ENCODE measurements at places on chromosomes 3 and 15. TPM values are rescaled to one million over a fixed set of nuclear protein-coding genes. Genes with fewer than 3 reads are reported as not detected.

DNA sequence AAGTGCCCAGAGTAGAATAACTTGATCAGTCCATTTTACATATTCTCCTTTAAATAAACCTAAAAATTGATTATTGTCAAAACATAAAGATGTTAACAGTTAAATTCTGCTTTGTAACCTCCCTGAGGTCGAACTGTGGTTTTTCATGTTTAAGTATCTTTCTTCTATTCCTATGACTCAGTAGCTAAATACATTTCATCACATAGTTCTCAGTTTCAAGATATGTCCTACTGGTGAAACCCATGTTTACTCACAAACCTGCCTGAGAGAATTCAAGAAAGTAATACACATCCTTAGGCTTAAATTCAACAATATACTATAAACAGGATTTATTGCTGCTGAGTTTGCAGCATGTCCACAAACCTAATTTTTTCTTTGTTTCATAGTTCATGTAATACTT, 692.9 kb downstream of the ZPLD1 start:
- DNase-seq, result no peak
- no peaks in the 10 kb centered on the region for H3K27me3 ChIP-seq
- H3K4me1 ChIP-seq, result no peaks in the 10 kb centered on the region
- H3K27ac ChIP-seq, result no peak overlapping the region
- H3K4me3 ChIP-seq, result no peak overlapping the region

- H3K27ac ChIP-seq, result no peak overlapping the region
- DNase-seq, result no peak
- H3K4me3 ChIP-seq, result no peak overlapping the region
- no peaks in the 10 kb centered on the region for H3K4me1 ChIP-seq
- peaks cover 10% of the 10 kb centered on the region for H3K36me3 ChIP-seq
- no peaks in the 10 kb centered on the region for H3K27me3 ChIP-seq
Observed at GRCh38 chr3:183984127-183984740, 33.5 kb downstream of the ABCC5 start.

The BNC1 gene
- total RNA-seq, result not detected

The SLCO3A1 gene
- 4.8 TPM for total RNA-seq

DNA sequence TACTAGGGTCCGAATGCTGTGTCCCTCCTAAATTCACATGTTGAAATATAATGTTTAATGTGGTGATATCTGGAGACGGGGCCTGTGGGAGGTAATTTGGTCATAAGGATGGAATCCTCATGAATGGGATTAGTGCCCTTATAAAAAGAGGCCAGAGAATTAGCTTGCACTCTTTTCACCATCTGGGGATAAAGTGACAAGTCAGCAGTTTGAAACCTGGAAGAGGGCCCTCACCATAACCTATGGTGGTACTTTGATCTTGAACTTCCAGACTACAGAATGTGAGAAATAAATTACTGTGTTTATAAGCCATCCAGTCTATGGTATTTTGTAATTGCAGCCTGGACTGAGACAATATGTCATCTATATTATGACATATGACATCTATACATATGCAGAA, 132.1 kb downstream of the ISL2 start:
- peaks cover 61% of the 10 kb centered on the region for H3K36me3 ChIP-seq
- no peak overlapping the region for H3K4me3 ChIP-seq
- DNase-seq, result no peak
- no peaks in the 10 kb centered on the region for H3K4me1 ChIP-seq

- no peaks in the 10 kb centered on the region for H3K4me1 ChIP-seq
- H3K36me3 ChIP-seq, result no peaks in the 10 kb centered on the region
- H3K4me3 ChIP-seq, result no peak overlapping the region
Observed at GRCh38 chr15:29570121-29570947, 251.9 kb downstream of the TJP1 start.

DNA sequence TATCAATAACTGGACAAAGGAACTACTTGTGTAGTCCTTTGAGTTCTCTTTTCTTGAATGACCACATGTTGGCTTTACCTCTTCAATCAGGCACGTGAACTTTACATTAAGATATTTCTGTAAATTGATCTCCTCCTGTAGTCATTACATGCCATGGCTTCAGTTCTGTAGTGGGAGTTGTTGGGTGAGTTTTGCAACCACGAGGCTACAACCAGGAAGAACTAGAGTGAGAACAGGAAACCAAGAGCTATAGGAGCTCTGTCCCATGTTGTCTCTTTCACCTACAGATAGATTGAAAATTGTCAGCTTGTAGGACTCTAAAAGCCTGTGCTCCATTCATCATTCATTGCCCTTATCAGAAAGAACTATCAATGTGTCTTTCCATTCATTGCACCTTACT, 2.0 kb downstream of the RSRC1 start:
- H3K4me1 ChIP-seq, result peaks cover 53% of the 10 kb centered on the region
- peaks cover 17% of the 10 kb centered on the region for H3K36me3 ChIP-seq
- H3K27ac ChIP-seq, result no peak overlapping the region
- DNase-seq, result no peak
- peaks cover 21% of the 10 kb centered on the region for H3K27me3 ChIP-seq
- peak overlapping the region; percentile 98 for H3K4me3 ChIP-seq

DNA sequence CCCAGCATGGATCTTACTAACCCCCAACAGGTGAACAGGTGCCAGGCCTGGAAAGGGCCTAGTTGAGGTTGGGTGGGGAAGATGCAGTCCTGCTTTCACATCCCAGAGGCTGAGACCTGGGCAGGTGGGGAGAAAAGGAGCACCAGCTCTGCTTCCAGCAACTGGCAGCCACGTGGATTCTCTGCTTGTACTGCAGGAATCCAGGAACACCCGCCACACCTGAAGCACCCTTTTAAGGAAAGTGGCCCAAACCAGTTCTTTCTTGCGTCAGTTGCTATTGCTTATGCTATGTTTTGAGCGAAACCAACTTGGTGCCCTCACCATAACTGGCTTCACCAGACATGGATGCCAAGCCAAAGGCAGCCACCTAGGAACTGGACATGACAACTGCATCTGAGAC, 28.1 kb upstream of the NEO1 start:
- no peak overlapping the region for H3K4me3 ChIP-seq
- no peaks in the 10 kb centered on the region for H3K36me3 ChIP-seq
- no peak for DNase-seq
- no peak overlapping the region for H3K27ac ChIP-seq
- peaks cover 22% of the 10 kb centered on the region for H3K27me3 ChIP-seq

DNA sequence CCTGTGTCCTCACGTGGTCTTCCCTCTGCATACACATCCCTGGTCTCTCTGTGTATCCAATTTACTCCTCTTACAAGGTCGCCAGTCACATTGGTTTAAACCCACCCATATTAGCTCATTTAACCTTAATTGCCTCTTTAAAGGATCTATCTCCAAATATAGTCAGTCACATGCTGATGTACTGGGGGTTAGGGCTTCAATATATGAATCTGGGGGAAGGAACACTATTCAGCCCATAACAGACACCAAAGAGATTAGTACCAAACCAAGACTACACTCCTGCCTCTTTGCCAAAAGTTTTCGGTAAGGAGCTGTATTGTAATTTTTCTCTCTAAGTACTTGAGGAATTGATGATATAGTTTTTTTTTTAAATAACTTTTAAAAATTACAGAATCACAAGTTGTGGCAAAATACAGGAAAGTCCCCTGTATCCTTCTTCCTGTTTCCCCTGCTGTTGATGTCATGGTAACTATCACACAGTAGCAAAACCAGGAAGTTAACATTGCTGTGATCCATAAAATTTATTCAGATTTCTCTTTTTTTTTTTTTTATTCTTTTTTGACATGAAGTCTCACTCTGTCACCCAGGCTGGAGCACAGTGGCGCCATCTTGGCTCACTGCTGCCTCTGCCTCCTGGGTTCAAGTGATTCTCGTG, 67.8 kb downstream of the SLCO3A1 start:
- no peak for DNase-seq
- no peaks in the 10 kb centered on the region for H3K36me3 ChIP-seq
- peaks cover 11% of the 10 kb centered on the region for H3K4me1 ChIP-seq
- H3K27ac ChIP-seq, result peak overlapping the region; percentile 64
- no peak overlapping the region for H3K4me3 ChIP-seq
- no peaks in the 10 kb centered on the region for H3K27me3 ChIP-seq

DNA sequence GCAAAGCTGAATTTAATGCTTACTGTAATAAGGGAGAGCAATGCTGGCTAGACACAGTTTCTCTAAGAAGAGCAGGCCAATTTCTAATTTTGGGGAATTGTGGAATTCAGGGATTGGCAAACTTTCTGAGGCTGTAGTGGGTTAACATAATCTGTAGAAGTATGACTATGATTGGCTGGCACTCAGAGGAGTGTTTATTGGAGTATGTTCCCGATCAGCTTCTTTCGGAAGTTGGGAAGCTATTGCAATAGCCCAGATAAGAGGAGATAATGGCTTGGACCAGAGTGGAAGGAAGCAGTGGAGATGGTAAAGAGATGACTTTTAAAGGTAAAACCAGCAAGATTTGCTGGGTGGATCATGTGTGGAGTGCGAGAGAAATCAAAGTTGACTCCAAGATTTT, 19.4 kb downstream of the TMOD3 start:
- no peak for DNase-seq
- no peaks in the 10 kb centered on the region for H3K27me3 ChIP-seq
- peaks cover 59% of the 10 kb centered on the region for H3K4me1 ChIP-seq
- H3K4me3 ChIP-seq, result no peak overlapping the region

The DHFR2 gene
- total RNA-seq, result 8.1 TPM

DNA sequence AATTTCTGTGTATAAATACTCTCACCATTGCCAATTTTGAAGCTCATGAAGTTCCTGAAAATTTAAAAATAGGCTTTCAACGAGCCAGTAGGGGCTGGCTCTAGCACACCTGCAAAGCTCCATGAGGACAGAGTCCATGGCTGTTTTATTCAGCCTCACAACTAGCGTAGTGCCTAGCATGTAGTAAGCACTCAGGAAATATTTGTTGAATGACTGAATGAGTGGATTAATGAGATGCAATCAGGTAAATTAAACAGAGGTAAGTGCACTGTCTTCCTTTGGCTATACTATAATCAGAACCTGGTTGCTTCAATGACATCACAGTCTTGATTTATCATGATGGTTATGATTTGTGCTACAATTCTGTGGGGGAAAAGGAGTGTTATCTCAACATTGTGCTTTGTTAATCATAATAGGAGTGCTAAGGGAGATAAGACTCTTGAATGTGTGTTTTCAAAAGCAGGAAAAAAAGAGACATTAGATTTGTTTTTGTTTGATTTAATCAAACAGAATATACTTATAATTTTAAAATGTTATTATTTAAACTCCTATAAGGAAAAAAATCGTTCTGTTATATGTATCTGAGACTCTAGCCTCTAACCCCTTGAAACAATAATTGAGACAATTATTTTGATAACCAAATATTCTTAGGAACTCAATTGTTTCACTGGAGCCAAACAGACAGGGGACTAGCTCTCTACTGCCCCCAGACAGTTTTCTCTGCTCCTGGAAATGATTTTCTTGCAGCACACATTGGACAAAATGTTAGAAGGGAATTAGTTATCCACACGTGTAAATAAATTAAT, 171.7 kb upstream of the ATP11B start:
- no peaks in the 10 kb centered on the region for H3K36me3 ChIP-seq
- H3K4me3 ChIP-seq, result no peak overlapping the region
- H3K4me1 ChIP-seq, result no peaks in the 10 kb centered on the region
- DNase-seq, result no peak
- peaks cover 14% of the 10 kb centered on the region for H3K27me3 ChIP-seq

The PIERCE2 gene
- total RNA-seq, result not detected

The C3orf49 gene
- total RNA-seq, result not detected

The MEX3B gene
- total RNA-seq, result 0.69 TPM

The P3H2 gene
- not detected for total RNA-seq

The ARRDC4 gene
- total RNA-seq, result 0.94 TPM

DNA sequence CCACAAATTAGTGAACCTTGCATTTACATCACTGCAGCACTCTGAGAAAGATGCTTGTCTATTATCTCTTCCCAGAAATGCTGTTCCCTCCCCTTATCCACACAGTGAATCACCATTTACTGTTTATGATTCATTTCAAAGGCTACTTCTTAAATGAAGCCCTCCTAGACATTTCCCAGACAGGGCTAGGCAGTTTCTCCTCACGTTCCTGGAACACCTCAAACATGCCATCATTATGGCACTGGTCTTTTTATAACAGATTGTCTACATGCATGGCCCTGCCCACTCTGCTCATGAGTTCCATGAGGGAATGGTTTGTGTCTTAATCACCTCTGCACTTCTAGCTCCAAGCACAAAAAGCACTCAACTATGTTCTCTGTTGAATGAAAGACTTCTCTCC, 32.2 kb upstream of the TM2D3 start:
- H3K27ac ChIP-seq, result no peak overlapping the region
- DNase-seq, result no peak
- peaks cover 14% of the 10 kb centered on the region for H3K36me3 ChIP-seq
- no peak overlapping the region for H3K4me3 ChIP-seq

- H3K4me1 ChIP-seq, result no peaks in the 10 kb centered on the region
- H3K36me3 ChIP-seq, result no peaks in the 10 kb centered on the region
- H3K27ac ChIP-seq, result no peak overlapping the region
- H3K4me3 ChIP-seq, result no peak overlapping the region
- no peaks in the 10 kb centered on the region for H3K27me3 ChIP-seq
Observed at GRCh38 chr15:70169147-70169546, 71.4 kb upstream of the TLE3 start.

The TGFBR2 gene
- total RNA-seq, result 49.1 TPM

The OR5K2 gene
- not detected for total RNA-seq

The PARP9 gene
- total RNA-seq, result 17.8 TPM

The TMCO5A gene
- not detected for total RNA-seq

- peaks cover 73% of the 10 kb centered on the region for H3K4me1 ChIP-seq
- H3K36me3 ChIP-seq, result peaks cover 4% of the 10 kb centered on the region
- no peaks in the 10 kb centered on the region for H3K27me3 ChIP-seq
Observed at GRCh38 chr3:71713041-71713440, 12.2 kb downstream of the EIF4E3 start.

All from activated CD8-positive, alpha-beta T cell treated with anti-CD3 and anti-CD28 coated beads for 36 hours (primary cell).